ENCODE measurements at places on chromosomes 1 and 21. TPM values are rescaled to one million over a fixed set of nuclear protein-coding genes. Genes with fewer than 3 reads are reported as not detected.

The ZNF695 gene
- total RNA-seq = not detected

GRCh38 chr1:156490401-156491032 is 10.1 kb downstream of the MEF2D start:
- peak; percentile 86 for DNase-seq

DNA sequence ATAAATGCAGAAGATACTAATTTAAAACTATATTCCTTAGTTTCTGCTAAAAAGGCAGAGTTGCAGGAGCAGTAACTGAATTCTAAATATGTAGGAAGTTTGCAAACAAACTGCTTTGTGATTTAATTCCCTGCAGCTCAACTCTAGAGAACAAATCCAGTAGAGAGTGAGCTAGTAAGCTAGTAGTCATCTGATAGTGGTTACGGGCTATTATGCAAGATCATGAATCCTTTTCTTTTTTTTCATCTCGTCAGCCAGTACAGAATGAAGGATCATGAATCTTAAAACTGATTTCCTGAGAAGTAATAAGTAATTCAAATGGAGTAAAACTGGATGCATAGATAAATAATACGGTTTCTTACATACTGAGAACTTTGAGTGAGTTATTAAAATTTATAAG is 3.3 kb downstream of the DPH5 start:
- DNase-seq = no peak

DNA sequence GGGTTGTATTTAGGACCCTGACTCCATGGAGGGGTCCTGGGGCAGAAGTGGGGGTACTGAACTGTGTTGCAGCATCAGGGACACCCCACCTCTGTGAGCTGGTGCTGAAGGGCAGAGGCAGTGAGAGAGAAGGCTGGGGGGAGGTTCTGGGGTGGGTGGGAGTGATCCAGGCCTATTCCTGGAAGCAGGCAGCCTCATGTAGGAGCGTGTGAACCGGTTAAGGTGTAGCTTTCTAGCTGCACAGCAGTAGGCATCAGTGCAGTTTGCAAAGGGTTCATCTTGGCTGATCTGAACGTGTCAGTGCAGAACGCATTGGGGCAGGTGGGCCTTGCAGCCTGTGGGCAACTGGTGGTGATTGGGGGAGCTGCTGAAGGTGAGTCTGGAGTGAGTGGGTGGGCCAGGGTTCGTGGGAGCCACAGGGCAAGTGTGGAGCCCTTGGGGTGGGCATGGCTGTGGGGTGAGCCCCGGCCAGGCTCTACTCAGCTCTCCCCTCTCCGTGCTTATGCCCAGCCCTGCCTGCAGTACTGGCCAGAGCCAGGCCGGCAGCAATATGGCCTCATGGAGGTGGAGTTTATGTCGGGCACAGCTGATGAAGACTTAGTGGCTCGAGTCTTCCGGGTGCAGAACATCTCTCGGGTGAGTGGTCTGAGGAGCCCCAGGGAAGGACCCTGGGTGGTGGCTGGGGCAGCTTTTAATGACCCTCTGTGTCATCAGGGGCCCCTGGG is 86.7 kb downstream of the PTPRU start:
- no peak for DNase-seq

DNA sequence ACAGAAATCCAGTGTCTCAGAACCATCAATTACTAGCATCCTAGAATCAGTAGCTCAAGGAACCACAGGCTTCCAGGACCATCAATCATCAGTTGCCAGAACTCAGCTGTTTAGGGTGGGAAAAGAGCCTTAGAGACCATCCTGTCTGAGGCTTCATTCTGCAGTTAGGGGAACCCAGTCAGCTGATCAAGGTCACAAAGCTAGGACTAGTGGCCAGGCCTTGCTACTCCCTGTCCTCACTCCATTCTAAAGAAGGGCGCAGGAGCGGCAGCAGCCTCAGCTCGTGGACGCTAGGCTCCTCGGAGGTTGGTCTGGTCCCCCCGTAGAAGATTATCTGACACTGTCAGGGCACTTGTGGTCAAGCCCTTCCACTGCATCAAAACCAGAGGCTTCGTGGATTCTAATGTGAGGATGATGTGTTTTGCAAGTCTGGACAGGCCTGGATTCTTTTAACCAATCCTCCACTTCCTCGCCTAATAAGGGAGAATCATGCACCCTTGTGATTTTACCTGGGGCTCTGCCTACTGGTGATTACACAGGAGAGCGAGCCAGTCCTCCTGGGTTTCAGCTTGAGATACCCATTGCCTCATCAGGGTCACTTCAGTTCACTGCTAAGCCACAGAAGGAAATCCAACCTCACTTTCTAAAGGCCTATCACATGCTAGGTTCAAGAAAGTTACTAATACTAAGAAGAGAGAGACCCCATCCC is 41.7 kb upstream of the IFFO2 start:
- no peak for DNase-seq

The IL10 gene
- total RNA-seq = 0.44 TPM

The PTPN7 gene
- total RNA-seq = 0.32 TPM
